ENCODE measurements at places on chromosomes 5 and 9. TPM values are rescaled to one million over a fixed set of nuclear protein-coding genes. Genes with fewer than 3 reads are reported as not detected.
A peak's percentile ranks its signal among the peaks of the same experiment; 100 is the strongest.

Gene PTGES
- 5.1 TPM for total RNA-seq

Gene ENHO
- total RNA-seq = not detected

Gene ANKRD34B
- 0.36 TPM for total RNA-seq

Gene BAG1
- total RNA-seq = 66.4 TPM

Gene ELAVL2
- total RNA-seq = 1.7 TPM

Gene NRG2
- total RNA-seq = 25.5 TPM

Gene GPR21
- total RNA-seq = not detected

Gene EGFLAM
- total RNA-seq = 9.3 TPM

Gene MEGF10
- total RNA-seq = not detected

Gene RNF180
- total RNA-seq = 24.3 TPM

Gene GMCL2
- total RNA-seq = not detected

Gene PHF24
- 0.20 TPM for total RNA-seq

GRCh38 chr9:131395157-131396098, 1.5 kb downstream of the PRRC2B start:
- DNase-seq = no peak

GRCh38 chr5:74452856-74453255, 187.7 kb downstream of the ENC1 start:
- no peak for DNase-seq

DNA sequence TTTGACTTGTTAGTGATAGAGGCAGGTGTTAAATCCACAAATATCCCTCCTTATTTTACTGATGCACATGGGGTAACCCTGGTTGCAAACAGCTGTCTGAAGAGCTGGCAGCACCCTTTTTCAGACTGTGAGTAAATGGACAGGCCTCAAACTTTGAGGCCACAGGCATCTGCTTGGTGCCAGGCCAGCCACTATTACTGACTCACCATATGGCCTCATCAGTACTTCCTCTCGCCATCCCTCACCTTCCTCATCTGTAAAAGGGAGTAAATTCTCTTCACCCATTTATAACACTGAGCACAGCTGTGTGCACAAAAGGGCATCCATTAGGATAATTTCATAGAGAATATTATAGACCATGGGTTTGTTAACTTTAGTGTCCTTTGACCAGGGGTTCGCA, 11.9 kb upstream of the TNIP1 start:
- no peak for DNase-seq

GRCh38 chr9:92140074-92140753, 25.0 kb upstream of the SPTLC1 start:
- DNase-seq = peak; percentile 84

- no peak for DNase-seq
Observed at GRCh38 chr5:133706506-133707430, 94.4 kb upstream of the FSTL4 start.

DNA sequence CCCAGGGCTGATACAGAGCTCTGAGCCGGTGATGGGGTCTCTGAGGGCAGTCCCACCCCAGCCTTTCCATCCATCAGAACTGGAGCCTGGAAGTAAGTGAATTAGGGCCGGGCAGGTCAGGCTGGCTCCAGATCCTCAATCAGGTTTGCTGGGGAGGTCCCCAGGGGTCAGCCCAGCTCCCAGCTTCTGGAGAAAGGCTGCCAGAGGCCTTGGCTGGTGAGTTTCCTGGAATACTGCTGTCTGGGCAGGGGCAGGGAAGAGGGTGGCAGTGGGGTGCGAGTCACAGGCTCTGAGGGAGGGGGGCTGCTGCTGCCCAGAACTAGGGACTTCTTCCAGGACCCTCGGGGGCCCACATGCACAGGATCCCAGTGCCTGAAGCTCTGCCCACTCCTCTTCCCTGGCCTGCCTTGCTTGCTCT, 200.6 kb upstream of the MVB12B start:
- DNase-seq = no peak

DNA sequence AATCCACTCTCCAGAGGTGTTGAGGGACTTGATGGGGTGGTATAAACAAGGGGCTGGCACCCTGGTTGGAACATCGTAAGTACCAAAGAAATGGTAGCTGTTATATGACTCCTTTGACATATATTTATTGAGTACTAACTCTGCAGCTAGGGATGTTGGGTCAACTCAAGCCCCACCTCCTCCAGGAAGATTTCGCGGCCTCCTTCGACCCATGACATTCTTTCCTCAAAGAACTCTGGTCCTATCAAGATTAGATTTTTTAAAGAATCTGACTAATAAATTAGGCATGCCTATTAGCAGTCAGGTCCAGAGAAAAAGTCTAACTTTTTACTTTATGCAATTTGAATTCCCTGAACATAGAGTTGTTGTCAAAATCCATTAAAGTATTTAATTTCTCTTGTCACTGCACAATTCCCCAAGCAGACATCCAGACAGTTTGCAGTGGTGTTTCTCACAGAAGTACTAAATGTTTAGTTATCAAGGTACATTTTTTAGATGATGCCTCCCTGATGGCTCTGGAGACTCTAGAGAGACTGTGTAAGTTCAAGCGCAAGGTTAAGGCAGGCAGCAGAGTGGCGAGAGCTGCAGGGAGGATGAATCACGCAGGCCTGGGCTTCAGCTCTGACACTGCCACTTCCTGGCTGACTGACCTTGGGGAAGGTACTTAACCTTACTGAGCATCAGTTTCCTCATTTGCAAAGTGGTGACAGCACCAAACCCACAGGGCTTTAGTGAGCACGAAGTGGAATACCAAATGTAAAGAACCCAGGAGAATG, 209.6 kb downstream of the TTLL11 start:
- DNase-seq = no peak

DNA sequence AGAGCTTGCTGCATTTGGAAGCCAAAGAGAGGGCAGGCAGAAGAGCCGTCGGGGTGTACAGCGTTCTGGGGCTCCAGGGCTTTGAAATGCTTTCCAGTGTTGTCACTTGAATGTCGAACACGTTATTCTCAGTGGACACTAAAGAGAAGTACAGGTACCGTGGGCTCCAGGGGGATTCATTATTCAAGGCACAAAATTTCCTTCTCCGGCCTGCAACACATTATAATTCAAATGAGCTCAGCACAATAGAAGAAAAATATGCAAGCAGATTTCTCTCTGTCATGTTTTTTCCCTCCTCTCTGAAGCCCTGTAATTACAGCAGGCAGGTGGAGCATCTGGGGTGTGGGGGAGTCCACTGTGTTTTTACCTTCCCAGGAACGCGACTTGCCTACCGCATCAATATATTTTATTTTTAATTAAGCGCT, 293.1 kb downstream of the ZSWIM6 start:
- DNase-seq = no peak

- no peak for DNase-seq
Observed at GRCh38 chr5:168030912-168031311, 260.5 kb upstream of the WWC1 start.

GRCh38 chr5:13063088-13063487, 881.4 kb downstream of the DNAH5 start:
- DNase-seq = no peak

DNA sequence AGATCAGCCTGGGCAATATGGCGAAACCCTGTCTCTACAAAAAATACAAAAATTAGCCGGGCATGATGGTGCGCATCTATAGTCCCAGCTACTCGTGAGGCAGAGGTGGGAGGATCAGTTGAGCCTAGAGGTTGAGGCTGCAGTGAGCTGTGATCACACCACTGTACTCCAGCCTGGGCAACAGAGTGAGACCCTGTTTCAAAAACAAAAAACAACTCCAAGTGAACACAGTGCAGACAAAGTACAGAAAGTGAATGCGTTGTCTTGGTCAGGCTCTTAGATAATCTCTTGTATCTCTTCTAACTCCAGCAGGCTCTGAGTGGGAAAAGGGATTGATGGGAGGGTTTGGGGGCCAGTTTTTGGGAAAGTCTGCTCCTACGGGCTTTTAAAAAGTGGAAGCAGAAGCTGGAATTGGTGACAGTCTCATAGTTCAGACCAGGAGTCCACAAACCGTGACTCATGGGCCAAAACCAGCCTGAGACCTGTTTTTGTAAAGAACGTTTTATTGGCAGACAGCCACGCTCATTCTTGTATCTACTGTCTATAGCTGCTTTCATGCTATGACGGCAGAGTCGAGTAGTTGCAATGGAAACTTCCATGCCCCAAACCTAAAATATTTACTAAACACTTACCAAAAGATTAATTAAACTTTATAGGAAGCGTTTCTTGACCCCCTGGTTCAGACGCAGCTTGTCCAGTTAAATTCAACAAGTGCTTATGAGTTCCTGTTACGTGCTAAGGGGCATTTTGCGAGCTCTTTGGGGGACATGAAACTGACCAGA, 32.9 kb downstream of the NDST1 start:
- peak; percentile 85 for DNase-seq

GRCh38 chr5:126398791-126399190, 24.4 kb upstream of the GRAMD2B start:
- DNase-seq = no peak

- no peak for DNase-seq
Observed at GRCh38 chr5:4730279-4730678, 409.9 kb upstream of the ADAMTS16 start.

GRCh38 chr9:73050065-73050816, 97.4 kb upstream of the ALDH1A1 start:
- no peak for DNase-seq

DNA sequence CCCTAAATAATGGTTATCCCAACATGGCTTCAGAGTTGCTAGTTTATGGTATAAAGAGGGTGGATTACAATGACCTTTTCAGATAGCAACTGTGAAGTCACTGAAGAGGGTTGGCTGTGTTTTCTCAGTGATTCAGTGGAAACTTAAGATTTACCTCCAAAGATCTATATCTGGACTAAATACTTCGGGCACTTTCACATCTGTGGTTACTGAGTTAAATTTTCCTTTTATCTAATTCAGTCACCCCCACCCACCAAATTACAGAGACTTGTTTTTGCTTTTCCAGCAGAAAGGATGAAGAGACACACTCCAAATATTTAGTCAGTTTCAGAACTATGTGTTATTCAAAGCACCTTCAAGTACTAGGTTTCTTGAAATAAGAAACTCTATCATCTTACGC, 573.2 kb downstream of the CCDC171 start:
- no peak for DNase-seq

GRCh38 chr9:36818965-36819870, 214.8 kb downstream of the PAX5 start:
- peak; percentile 40 for DNase-seq

DNA sequence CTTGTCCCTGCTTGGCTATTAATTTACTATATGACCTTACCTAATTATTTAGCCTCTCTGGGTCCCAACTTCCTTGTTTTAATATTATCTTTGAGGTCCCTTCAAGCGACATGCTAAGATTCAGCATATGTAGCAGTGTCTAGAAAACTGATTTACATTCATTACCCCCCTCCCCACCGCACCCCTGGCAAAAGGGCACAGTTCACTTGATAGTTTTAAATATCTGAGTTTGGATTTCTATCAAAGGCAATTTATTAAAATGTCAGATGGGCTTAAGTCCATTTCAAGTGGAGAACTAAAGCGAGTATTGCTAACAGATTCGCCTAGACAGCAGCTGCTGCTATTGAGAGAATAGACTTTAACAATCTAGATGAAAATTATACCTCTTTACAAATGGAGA, 3.9 kb downstream of the CEMIP2 start:
- no peak for DNase-seq

DNA sequence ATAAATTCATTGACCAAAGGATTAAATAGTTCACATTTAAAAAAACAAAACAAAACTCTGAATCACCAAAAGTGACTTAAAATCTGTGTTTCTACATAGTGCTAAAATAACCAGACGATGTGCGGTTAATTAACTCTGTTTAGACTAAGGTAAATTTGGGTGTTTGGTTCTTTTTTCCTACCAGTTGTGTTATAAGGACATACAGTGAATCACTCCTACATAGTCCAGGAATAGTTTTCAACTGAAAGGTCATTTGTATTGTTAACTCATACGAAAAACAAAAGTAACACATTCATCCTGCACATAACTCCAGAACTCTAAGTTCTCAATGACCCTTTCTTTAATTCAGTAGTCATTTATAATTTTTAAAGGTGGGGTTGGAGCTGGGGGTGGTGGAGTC, 203.7 kb downstream of the GLIS3 start:
- DNase-seq = no peak

- peak; percentile 82 for DNase-seq
Observed at GRCh38 chr5:140372971-140373487, 13.0 kb downstream of the SLC4A9 start.

- no peak for DNase-seq
Observed at GRCh38 chr5:142428773-142429473, 104.1 kb upstream of the SPRY4 start.

DNA sequence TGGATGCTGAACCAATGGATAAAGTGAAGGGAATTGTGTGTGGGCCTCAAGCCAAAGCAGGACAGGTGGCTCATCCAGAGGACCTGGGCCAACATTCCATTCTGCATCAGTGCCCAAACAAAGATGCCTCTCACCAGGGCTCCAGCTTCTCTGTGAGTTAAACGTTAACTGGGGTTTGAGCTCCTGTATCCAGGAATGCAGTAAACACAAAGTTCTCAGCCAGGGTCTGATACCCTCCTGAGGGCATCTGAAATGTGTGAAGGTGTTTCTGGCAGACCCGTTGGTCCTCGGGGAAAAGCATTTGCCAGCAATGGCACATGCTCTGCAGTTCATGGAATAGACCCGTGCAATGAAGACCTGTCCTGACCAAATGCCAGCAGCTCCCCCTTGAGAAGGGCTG, 33.9 kb upstream of the AOPEP start:
- no peak for DNase-seq

GRCh38 chr5:87746891-87747377, 334.2 kb upstream of the CCNH start:
- DNase-seq = no peak

DNA sequence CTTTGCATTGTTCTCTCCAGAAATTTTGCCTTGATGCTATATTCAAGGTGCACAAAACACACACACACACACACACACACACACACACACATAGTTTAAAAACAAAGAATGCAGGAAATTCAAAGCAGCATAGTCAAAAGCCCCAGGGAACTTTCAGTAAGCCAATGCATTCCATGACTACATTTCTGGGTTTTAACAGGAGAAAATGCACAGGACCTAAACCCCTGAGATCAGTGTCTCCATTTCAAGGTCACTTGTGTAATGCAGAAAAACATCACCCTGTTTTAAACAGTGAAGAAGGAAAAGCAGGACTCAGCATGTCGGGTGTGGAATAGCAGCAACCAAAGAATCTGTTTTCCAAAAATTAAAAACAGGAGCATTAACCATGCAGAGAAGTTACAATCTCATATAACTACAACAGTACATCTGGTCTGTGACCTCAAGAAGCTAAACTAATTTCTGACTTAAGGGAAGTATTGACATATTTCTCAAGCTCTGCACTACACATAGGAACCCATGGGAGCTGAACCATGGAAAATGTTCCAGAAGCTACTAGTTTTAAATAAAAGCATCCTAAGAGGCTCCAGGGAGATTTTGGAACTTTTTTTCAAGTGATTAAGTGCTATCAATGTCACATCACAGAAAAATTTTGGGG, 296.7 kb downstream of the HINT1 start:
- no peak for DNase-seq

DNA sequence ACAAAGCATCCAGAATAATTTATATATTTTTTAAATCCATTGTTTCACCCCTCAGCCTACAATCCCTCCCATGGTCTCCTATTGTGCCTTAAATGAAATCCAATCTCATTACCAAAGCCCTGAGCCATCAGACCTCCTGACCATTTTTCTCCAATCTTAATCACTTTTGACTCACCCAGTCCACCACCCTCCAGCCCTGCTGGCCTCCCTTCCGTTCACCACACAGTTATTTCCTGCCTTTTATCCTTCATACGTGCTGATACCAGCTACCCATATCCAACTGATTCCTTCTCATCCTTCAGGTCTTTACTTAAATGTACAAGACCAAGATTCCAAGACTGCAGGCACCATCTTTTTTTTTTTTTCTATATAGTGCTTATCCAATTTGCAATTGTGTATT, 1026.7 kb upstream of the DMAC1 start:
- DNase-seq = no peak

All from ovary (tissue), 10 donors.